T-helper 1 cell (primary cell): ENCODE measurements at places on chromosomes 11 and 22.

DNA sequence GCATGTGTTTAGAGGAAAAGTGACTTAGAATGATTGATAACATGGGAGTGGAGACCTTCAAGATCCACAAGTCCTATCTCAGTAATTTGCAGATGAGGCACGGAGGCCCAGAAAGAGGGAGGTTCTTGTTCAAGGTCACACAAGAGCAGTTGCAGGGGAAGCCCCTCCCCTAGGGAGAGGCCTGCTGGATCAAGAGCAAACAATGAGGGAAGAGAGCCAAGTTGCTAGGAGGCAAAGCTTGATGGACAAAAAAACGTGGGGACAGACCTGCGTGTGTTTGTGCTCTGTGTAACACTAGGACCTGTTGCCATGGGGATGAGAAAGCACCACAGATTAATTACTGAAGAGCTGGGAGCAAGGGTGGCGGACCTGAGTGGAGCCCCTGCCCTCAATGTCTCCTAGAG is 6.4 kb upstream of the MFRP start:
- DNase-seq, result no peak

DNA sequence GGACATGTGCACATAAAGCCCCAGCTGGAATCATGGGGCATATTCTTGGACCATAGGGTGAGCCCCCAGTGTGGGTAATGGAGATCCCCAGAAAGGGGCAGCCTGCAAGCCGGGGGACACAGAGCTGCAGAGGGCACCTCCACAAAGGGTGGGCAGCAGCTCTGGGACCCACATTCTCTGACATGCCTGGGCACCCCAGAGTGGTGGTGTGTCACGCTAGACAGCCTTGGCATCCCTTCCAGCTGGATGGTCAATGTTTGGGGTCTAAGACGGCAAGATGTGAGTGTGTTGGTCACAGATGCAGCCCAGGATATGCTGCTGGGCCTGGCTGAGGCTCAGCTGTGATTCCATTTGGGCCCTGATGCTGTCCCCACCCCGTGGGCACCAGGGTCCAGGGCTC is 9.7 kb downstream of the ADORA2A start:
- no peak for DNase-seq

GRCh38 chr22:43364169-43364435 is 20.9 kb upstream of the SCUBE1 start:
- no peak for DNase-seq

- no peak for DNase-seq
Measured at GRCh38 chr11:117417342-117417741, 89.7 kb downstream of the CEP164 start.

GRCh38 chr22:50485221-50486131 is 1.2 kb upstream of the MIOX start:
- peak; percentile 9 for DNase-seq

- no peak for DNase-seq
Measured at GRCh38 chr22:27724709-27725108, 76.8 kb downstream of the MN1 start.

DNA sequence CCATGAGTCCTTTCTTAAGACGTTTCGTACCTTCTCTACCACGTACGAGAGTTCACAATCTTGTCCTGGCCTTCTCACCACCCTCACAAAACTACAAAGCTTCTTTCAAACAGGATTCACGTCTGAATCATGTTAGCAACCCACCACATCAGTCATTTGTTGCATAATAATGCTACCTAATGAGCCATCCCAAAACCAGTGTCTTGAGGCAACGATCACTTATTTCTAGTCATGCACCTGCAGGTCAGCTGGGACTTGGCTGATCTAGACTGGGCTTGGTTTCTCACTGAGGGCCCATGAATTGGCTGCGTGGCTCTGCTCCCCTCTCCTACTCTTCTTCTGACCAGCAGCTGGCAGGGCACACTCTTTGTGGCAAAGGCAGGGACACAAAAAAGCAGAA is 28.3 kb downstream of the LARGE1 start:
- no peak for DNase-seq

DNA sequence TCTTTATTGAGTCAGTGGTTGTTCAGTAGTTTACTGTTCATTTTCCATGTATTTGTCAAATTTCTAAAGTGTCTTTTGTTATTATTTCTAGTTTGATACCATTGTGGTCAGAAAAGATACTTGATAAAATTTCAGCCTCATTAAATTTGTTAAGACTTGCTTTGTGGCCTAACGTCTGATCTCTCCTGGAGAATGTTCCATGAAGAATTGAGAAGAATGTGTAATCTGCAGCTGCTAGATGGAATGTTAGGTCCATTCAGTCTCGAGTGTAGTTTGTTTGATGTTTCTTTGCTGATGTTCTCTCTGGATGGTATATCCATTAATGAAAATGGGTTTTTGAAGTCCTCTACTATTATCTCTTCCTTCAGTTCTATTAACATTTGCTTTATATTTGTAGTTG is 394.7 kb upstream of the ANO5 start:
- no peak for DNase-seq
